ENCODE measurements at places on chromosomes 4 and X.

- no peak for DNase-seq
Measured at GRCh38 chrX:44032479-44032878, 59.3 kb upstream of the NDP start.

GRCh38 chr4:20255251-20255586, 3.5 kb downstream of the SLIT2 start:
- no peak for DNase-seq

DNA sequence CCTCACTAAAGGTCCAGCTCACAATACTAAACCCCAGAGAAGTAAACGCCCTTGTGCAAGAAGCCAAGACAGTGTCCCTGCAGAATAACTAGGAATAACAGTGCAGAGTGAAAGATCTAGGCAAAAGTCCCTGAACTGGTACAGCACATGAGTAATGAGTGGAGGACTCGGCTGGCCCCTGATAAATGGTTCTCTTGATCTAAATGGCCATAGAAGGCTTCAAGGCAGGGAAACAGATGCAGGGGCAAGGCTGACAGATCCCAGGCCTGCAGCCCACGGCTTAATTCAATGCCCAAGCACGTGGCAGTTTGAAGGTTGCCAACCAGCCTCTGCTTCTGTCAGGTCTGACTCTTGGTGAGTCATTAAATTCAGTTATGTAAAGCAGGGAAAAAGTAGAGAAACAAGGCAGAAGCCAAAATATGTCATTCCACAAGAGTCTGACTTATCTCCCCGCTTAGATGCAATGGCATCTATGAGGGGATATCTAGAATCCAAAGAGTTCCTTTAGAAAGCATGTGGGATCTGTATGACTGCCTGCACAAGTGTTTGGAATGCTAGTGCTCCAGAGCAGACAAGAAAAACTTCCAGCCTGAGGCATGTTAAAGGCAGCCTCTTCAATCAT, 121.3 kb downstream of the PRDM5 start:
- DNase-seq: no peak

- DNase-seq: peak; percentile 15
Measured at GRCh38 chrX:154490021-154490413, 412 bp downstream of the SLC10A3 start.

- DNase-seq: no peak
Measured at GRCh38 chr4:139642364-139642763, 23.3 kb upstream of the MGST2 start.

- DNase-seq: no peak
Measured at GRCh38 chr4:121148621-121149020, 15.5 kb downstream of the TNIP3 start.

GRCh38 chr4:38309471-38309870, 349.3 kb downstream of the PTTG2 start:
- no peak for DNase-seq

DNA sequence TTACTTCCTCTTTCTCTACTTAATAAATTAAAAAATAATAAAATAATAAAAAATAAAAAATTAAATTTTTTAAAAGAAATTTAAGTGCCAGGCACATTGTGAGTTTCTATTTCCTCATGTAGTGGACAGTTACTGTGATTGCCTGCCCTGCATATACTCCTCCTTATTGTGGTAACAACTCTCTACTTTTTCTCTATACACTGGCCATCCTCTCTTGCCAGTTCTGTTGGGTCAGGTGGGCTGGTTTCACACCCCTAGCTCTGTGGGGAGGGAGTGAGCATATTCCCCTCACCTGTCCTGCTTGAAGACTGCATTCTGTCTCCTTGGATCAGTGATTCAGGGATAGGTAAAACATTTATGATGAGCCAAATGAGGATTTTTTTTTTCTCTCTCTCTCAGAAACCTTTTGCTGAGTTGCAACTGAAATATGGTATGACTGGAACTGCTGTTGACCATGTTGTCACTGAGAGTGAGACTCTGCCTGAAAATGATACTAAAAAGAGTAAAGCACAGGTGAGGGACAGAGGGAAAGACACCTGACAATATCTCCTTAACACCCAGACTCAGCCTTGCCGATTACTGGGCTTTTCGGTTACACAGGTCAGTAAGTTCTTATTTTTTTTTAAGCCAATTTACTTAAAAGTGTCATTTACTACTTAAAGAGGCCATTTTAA, 37.2 kb downstream of the CXXC4 start:
- no peak for DNase-seq

GRCh38 chrX:110519906-110520452, 161.3 kb downstream of the RTL9 start:
- no peak for DNase-seq

DNA sequence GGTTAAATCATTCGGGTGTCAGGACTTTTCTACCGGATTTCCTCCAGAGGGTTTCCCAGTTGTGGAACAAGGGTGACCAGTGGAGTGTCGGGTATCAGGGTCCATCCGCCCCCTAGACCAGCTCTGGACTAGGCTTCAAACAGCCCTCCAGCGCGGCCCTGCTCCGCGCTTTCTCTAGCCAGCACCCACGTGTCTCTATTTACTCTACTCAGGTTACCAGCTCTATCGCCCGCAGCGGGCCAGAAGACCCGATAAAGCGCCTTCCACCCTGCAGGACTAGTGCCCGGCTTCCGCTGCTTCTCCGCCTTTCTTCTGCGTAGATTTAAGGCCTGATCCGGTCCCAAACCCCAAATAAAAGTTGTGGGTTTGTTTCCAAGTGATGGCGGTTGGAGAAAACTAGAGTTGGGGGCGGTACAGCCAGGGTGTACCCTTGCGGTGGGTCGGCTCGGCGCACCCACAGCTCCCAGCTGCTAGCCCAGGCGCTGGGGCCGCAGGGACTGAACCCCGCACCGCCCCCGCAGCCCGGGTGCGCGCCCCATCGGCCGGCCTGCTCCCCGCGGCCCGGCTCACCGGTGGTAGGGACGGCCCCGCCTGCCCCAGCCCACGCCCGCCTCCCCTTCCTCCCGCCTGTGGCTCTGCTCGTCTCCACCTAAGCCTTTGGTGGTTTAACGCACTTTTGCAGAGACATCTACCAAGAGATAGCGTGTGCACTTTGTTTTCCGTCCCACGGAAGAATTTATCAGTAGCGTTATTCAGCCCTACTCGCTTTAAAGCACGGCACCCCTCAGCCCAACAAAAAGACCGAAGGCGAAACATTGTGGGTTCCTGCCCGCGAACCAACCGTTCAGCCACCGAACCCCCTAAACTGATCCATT, 2.1 kb downstream of the LEF1 start:
- DNase-seq: peak; percentile 76

GRCh38 chrX:74784629-74785028, 140.6 kb downstream of the NEXMIF start:
- DNase-seq: no peak

DNA sequence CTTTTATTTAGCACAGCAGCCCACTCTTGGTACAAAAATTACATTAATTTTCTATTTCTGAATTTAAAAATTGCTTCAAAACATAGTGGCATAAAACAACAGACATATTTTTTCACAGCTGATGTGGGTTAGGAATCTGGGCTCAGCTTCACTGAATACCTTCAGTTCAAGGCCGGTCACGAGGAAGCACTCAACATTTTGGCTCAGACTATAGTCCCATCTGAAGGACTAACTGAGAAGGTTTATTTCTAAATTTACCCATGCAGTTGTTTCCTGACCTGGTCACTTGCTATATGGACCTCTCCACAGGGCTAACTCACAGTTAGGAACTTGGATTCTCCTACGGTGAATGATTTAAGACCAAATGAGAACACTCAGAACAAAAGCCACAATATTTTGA, 1230.2 kb upstream of the ADGRL3 start:
- no peak for DNase-seq

DNA sequence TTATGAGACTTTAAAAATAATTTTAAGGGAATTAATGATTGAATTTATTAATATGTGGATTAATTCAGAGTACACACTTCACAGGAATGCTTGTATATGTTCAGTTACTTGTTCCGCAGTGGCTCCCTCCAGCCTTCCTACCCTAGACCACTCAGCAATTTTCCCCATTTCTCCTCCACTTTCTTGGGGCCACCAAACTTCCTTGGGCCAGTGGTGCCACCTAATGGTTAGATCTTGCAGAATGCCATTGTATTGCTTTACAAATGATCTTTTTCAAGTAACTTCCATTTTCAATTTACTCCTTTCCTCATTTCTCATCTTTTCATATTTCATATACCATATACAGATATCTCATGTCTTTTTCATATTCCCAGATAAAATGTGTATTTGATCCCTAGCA, 3.6 kb upstream of the RNF175 start:
- no peak for DNase-seq

DNA sequence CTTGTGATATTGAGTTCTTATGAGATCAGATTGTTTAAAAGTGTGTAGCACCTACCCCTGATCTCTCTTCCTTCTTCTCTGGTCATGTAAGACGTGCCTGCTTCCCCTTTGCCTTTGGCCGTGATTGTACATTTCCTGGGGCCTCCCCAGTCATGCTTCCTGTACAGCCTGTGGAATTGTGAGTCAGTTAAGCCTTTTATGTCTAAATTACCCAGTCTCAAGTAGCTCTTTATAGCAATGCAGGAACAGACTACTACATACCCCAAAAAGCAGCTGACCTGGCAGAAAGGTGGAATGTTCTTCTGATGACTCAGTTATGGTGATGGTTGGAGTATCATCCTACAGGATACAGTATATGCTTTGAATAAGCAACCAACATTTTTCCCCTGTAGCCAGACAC, 11.4 kb upstream of the MCUB start:
- no peak for DNase-seq

- DNase-seq: no peak
Measured at GRCh38 chr4:106624671-106625070, 256.1 kb upstream of the GIMD1 start.

GRCh38 chr4:48103483-48104139, 30.4 kb downstream of the TXK start:
- peak; percentile 27 for DNase-seq

DNA sequence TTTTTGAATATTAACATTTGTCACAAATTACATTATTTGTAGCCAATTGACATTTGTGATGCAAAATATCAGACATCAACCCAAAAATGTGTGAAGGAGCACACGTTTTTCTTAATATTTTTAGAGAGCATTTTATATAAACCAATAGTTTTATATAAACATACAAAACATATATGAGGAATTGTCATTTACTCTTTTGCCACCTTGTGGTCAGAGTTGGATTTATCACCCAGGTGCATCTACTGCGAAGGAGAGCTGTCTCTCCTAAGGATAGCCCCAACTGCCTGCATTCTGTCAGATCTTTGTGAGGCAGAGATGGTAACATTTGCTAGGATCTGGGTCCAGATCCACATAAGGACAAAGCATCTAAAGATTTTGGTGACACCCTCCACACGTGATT, 2.5 kb upstream of the USP27X start:
- DNase-seq: peak; percentile 14

DNA sequence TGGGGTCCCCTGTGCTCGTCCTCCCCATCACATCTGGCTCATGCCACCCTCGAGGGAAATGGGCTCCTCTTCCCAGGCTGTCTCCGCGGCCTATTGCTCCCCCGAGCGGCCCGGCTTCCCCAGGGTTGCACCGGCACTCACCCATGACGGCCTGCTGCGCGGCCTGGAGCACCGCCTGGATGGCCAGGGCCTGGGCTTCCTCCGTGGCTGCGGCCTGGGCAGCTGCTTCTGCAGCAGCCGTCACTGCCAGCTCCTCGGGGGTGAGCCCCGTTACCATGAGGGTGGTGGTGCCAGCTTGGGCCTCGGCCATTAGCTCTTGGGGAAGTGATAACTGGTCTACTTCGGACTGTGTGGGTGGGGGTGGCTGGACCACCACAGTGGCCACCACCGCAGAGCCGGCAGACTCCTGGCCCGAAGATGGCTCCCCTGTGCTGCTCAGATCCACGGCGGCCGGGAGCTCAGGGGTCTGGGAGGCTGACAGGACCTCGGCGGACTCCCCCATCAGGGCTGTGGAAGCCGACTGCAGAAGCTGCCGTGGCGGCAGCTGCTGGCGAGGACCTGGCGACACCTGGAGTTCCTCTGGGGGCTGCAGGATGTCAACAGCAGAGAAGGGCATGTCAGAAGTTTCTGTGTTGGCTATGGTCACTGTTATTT, 8.1 kb upstream of the RENBP start:
- no peak for DNase-seq

DNA sequence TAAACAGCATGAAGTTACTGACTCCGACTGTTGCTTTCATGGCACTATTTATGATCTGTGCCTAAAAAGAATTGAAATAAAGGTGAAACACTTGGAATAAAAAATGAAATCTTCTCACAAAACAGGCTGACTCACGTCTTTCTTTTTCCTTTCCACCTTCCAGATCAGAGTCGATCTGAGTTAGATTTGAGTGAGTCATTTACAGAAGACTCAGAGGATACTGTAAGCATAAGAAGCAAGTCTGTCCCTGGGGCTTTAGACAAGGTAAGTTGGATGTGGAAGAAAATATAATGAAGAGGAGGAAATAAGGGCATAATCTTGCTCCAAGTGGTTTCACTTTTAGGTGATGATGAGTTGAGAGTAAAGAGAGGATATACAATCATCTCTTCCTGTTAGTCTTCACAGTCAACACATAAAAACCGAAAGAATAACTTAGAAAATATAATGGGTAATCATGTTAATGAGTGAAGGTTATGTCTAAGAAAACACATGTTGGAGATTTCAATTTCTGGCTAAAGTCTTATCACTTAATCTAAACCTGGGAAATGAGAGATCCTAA, 89.7 kb downstream of the SYTL5 start:
- no peak for DNase-seq

DNA sequence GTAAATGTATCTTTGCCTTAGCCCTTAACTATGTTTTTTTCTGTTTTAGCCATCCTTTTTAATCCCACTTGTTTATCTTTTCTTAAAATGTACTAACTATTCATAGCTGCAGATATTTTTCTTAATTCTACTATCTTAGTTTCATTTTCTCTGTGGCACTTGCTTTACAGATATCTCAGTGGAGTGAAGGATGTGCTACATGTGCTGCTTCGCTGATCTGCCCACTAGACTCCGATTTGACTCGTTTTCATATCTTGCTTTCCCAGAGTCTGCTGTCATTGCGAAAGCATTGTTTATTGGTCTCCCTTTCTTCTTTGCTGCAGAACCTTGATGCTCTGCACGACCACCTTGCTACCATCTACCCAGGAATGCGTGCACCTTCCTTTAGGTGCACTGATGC, 30.6 kb downstream of the GUCY1B1 start:
- no peak for DNase-seq

DNA sequence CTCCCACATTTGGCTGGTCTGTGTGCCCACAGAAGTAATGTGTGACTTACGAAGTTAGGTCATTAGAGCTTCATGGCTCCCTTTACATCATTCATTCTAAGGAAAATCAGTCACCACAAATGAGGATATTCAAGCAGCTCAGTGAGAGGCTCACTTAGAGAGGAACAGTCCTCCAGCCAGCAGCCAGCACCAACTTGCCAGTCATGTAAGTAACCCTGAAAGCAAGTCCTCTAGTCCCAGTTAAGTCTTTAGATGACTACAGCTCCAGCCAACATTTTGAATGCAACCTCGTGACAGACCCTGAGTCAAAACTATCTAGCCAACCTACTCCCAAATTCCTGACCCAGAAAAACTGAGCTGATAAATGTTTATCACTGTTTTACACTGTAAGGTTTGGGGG, 71.3 kb downstream of the LRBA start:
- DNase-seq: no peak

Measured in activated naive CD4-positive, alpha-beta T cell treated with anti-CD3 and anti-CD28 coated beads, Interleukin-2, amount 50 U/mL, for 16 hours (primary cell).